Aorta (tissue), 5 donors: ENCODE measurements at places on chromosomes 5 and 9. TPM values are rescaled to one million over a fixed set of nuclear protein-coding genes. Genes with fewer than 3 reads are reported as not detected.

- DNase-seq, result no peak
- no peaks in the 10 kb centered on the region for H3K4me1 ChIP-seq
- no peak overlapping the region for H3K4me3 ChIP-seq
- no peaks in the 10 kb centered on the region for H3K27me3 ChIP-seq
- H3K36me3 ChIP-seq, result no peaks in the 10 kb centered on the region
Observed at GRCh38 chr5:56262279-56262678, 29.1 kb upstream of the ANKRD55 start.

SAXO1 gene
- total RNA-seq, result 0.29 TPM

DNA sequence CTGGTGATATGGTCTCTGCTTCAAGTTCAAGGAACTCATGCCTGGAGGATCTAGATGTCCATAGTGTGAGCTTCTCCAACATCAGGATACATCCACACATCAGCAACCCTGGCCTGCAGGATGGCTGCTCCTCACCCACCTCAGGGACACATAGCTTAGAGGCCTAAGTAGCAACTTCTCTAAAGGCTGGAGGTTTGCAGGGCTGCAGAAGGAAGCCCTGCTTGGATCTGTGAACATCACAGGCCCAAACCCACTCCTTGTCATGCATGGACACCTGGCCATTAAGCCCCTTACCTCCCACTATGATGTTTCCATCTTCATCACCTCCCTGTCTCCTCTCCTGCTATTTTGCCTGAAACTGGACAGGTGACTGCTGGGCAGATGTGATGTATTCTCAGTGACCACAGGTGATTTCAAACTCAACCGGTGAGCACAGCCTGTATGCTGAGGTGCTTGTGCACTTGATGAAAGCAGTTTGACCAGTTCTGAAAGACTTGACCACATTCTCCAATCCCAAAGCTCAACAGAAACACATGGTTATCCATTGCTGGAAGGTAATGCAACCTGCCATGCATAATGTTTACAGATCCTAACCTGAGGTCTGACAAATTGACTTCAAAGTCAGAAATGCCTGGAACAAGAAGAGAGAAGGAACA, 205.2 kb downstream of the FSTL4 start:
- H3K4me1 ChIP-seq, result no peaks in the 10 kb centered on the region

DNA sequence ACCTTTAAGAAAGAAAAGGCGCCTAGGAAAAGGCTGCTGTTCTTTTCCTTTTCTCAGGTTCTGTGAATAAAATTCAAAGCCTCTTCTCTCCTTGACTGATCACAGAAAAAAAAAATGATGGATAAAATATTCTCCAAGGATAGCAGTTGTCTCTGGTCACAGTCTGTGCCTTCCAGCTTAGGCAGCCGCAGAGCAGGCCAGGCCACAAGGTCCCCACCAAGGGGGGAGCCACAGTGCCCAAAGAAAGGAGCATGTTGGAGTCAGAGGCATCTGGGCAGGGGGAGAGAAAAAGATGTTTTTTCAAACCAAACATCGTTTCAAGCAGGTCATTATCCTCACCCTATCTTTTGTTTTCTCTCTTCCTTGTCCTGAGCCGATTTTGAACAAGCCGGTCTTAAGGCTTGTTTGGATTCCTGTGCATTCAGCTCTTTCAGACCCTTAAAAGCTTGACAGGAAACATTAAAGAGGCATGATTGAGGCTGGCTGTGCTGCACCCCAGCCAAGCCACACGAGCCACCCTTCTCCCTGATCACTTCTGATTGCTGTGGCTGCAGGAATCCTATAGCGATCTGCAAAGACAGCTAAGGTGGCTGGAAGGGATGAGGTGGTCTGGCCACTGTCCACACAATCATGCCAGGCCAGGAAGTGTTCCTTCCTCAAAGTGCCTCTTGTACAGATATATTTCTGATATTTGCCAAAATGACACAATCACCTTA, 284.6 kb upstream of the TLE4 start:
- no peak overlapping the region for H3K27ac ChIP-seq
- no peak for DNase-seq
- no peak overlapping the region for H3K4me3 ChIP-seq
- no peaks in the 10 kb centered on the region for H3K36me3 ChIP-seq

DNA sequence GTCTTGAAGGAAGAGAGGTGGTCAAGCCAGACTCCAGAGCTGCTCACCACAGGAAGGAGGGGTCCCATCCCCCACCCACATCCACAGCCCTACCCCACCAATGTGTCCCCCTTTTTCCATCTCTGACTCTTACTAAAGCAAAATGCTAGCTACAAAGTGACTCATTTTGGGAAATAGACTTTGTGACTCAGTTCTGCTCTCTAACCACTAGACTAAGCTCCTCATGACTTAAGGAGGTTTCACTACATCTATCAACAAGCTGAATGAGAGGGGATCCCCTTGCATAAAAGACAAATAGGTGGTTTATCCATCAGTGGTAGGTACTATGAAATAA, 35.1 kb upstream of the ADRB2 start:
- no peak for DNase-seq
- no peak overlapping the region for H3K4me3 ChIP-seq
- H3K36me3 ChIP-seq, result no peaks in the 10 kb centered on the region
- H3K27ac ChIP-seq, result no peak overlapping the region
- H3K4me1 ChIP-seq, result no peaks in the 10 kb centered on the region
- H3K27me3 ChIP-seq, result no peaks in the 10 kb centered on the region

- H3K27me3 ChIP-seq, result no peaks in the 10 kb centered on the region
- no peak for DNase-seq
- H3K4me1 ChIP-seq, result no peaks in the 10 kb centered on the region
Observed at GRCh38 chr5:65791712-65792673, 70.0 kb downstream of the NLN start.

GRCh38 chr9:136403915-136404800, 4.2 kb upstream of the SNAPC4 start:
- no peaks in the 10 kb centered on the region for H3K4me1 ChIP-seq
- H3K4me3 ChIP-seq, result no peak overlapping the region
- H3K27ac ChIP-seq, result no peak overlapping the region
- H3K36me3 ChIP-seq, result no peaks in the 10 kb centered on the region

DNA sequence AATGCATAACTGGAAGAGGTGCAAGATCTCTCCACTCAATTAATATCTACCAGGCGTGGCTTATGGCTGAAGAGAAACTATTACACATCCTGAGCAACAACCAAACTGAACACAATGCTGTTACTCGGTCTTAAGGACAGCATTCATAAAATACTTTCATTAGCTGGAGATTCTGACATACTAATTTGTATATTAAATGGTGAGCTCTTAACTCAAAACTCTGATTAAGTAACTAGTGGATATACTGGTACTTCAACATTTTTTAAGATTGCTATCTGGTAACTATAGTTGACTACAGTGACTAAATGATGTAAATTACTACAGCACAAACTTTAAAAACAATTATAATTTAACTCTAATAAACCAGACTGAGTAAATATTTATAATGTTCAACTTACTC, 15.8 kb downstream of the ZDHHC21 start:
- no peaks in the 10 kb centered on the region for H3K36me3 ChIP-seq
- DNase-seq, result no peak
- no peaks in the 10 kb centered on the region for H3K27me3 ChIP-seq
- H3K27ac ChIP-seq, result no peak overlapping the region
- H3K4me3 ChIP-seq, result no peak overlapping the region
- no peaks in the 10 kb centered on the region for H3K4me1 ChIP-seq
